ENCODE measurements at places on chromosomes 6 and 20.

DNA sequence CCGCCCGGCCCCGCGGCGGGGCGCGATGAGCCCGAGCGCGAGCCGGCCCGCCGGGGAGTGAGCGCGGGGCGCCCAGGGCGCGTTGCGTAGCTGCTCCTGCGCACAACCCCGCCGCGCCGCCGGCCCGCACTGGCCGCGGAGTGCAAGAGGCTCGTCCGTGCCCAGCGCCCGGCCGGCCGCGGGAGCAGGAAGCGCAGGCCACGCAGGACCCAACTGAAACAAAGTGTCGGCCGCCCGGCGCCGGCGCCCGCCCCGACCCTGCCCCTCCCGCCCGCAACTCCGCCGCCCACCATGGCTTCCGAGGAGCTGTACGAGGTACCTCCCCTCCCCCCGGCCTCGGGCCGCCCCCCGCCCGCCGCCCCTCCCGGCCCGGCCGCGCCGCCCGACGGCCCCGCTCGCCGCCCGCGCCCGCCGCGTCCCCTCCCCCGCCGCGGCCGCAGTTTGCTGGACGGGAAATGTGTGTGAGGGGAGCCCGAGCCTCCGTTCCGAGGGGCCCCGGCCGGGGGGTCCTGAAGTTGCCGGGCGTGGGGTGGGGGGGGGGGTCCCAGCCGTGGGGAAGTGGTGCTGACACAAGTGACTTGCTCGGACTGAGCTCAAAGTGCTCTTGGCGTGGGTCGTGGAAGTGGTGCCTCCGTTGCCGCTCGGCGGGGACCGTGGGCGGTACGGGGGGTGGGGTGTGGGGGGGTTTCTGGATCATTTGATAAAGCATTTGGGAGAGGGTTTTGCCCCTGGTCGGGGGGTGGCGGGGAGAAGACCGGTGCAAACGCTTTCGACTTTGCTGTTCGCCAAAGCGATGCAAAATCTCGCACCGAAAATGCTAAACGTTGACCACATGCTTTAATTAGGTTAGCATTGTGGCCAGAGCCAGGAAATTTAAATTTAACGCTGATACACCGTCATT is 539 bp downstream of the CDYL start:
- DNase-seq = peak; percentile 73

- DNase-seq = no peak
These were observed 95.0 kb upstream of the FAM184A start for GRCh38 chr6:119173249-119174084.

- DNase-seq = peak; percentile 74
These were observed 4.6 kb downstream of the DACT2 start for GRCh38 chr6:168314948-168315347.

DNA sequence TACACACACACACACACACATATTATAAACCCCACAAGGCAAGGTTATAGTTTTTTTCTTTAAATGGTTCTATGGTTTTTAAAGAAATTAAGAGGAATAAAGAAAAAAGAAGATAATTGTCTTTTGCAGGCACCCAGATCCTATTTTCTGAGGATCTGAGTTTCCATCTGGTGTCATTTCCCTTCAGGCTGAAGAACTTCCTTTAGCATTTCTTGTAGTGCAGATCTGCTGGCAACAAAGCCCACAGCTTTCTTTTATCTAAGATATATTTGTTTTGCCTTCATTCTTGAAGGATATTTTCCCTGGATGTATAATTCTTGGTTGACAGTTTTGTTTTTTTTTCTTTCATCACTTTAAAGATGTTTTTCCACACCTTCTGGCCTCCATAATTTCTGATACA is 57.6 kb upstream of the PMEPA1 start:
- no peak for DNase-seq

Measured in eye (tissue), 1 donor.